Stimulated activated CD8-positive, alpha-beta memory T cell treated with anti-CD3 and anti-CD28 coated beads, Interleukin-2, amount 100 ng/mL, for 48 hours (primary cell): ENCODE measurements at places on chromosomes 1 and 21.

DNA sequence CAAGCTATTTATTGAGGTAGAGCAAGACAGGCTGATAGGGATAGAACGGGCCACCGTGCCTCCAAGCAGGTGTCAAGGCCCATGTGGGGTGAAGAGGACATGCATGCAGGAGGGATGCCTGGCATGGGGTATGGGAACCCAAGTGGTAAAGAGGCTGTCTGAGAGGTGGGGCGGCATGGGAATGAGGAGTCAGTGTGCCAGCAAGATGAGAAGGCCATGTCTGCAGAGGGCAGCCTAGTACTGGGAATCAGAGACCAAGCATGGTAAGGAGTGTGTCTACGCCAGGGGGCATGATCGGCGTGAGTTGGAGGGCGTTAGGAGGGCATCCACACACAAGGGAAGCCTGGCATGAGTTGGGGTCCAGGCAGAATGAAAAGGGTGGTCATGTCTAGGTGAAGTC, 303.7 kb upstream of the PLD5 start:
- DNase-seq, result no peak

GRCh38 chr1:117760485-117760884, 154.6 kb downstream of the TENT5C start:
- no peak for DNase-seq

DNA sequence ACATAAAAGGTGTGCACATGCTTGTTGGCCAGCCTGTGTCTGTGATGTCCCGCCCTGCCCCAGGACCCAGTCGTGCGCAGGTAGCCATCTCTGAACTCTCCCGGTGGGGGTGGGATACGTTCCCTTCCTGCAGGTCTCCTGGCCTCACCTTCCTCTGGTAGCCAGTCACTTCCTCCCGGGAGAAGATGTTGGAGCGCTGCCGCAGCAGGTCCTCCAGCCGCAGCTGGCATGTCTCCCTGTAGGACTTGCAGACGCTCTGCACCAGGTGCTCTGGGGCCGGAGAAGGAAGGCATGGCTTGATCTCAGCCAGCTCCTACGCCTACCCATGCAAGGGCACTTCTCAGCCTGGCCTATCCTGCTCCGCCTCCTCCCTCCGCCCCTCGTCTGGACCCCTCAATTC, 9.2 kb upstream of the LINGO4 start:
- DNase-seq, result no peak

- DNase-seq, result no peak
Observed at GRCh38 chr1:243482141-243483022, 226.5 kb downstream of the SDCCAG8 start.

GRCh38 chr21:45236481-45236880, 51.2 kb downstream of the POFUT2 start:
- no peak for DNase-seq

DNA sequence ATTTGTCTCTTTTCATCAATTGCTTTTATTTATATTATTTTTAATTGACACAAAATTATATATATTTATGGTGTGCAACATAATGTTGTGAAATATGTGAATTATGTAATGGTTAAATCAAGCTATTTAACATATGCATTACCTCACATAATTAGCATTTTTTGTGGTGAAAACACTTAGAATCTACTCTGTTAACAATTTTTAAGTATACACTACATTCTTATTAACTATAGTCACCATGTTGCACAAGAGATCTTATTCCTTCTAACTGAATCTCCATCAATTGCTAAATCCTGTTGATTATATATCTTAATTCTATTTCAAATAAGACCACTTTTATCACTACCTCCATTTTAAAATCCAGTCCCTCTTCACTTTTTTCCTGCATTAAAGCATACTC, 42.5 kb downstream of the PLPPR5 start:
- no peak for DNase-seq
